ENCODE measurements at places on chromosomes 13 and 19. TPM values are rescaled to one million over a fixed set of nuclear protein-coding genes. Genes with fewer than 3 reads are reported as not detected.

Gene CYP2A6
- not detected for total RNA-seq

Gene COL4A2
- 126 TPM for total RNA-seq

Gene FBXO17
- total RNA-seq: 1.7 TPM

Gene ACP7
- total RNA-seq: not detected

Gene CGB2
- total RNA-seq: not detected

Gene LSR
- 6.1 TPM for total RNA-seq

Gene SYNGR4
- not detected for total RNA-seq

GRCh38 chr13:114024603-114025404 lies 50.9 kb upstream of the C13orf46 start:
- peak; percentile 26 for DNase-seq

DNA sequence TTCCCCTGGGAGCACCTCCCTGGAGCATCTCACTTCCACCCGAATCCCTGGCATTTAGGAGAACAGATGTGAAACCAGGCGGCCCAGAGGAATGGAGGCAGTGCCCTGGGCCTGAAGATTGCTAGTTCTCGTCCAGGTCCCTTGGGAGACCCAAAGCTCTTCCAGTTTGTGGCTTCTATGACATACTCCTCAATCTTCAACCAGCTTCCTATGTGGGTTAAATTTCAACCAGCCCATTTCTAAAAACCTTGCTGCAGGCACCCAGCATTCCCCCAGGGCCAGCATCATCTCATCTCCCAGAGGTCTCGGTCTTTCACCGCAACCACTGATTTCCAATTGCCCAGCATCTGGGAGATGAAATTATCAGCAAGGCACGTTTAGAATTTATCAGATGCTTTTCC lies 46.0 kb upstream of the STK24 start:
- DNase-seq: no peak

GRCh38 chr13:93927431-93927830 lies 552.1 kb downstream of the DCT start:
- DNase-seq: no peak

DNA sequence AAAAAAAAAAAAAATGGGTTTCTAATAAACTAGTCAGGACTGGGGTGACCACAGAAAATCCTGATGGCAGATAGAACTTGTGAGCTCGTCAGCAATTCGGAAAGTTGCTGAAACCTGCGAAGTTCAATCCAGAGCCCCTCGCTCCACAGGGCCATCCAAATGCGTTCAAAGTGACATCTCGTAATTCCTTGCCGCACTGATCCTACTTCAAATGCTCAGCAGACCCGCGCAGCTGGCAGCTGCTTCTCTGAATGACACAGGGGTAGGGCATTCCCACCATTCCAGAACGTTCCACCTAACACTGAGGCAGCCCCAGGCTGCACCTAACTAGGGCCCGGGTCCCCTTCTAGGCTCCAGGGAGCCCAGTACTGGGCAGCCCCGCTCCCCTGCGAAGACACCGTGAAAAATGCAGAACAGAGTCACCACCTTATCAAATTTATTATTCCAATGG lies 4.8 kb upstream of the DAPK3 start:
- no peak for DNase-seq

DNA sequence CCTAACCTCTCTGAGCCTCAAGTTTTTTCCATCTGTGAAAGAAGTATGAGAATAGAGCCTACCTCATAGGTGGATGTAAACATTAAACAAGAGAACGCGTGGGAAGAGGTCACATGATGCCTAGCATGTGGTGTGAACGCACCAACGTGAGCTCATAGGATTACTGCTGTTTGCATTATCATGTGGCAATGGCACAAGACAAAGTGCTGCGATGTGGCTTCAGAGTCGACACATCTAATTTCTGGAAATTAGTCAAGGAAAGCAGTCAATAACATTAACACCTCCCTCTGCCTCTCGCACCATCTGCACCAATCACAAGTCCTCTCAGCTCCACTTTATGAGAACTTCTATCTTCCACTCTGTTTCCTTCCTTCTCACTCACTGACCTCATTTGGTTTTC lies 489.7 kb downstream of the COG6 start:
- DNase-seq: no peak

- no peak for DNase-seq
Observed at GRCh38 chr19:43966079-43966694, 15.2 kb downstream of the ZNF221 start.

DNA sequence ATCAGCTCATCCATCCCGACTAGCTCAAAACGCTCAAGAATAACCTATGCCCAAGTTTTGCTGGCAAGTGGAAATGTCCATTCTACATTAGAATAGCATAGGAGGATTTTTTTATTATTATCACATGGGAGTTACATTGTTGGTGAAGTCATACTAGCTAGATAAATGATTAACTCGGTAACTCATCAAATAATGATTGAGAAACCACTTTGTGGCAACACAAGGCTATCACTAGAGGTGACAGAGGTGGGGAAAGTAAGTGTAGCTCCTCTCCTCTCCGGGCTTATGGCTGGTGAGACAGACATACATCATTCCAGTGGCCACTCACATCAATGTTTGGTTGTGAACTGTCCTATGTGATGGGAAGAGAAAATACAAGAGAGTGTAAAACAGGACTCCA lies 161.6 kb downstream of the ZIC5 start:
- no peak for DNase-seq

- DNase-seq: no peak
Observed at GRCh38 chr13:32267836-32268439, 47.2 kb downstream of the ZAR1L start.

DNA sequence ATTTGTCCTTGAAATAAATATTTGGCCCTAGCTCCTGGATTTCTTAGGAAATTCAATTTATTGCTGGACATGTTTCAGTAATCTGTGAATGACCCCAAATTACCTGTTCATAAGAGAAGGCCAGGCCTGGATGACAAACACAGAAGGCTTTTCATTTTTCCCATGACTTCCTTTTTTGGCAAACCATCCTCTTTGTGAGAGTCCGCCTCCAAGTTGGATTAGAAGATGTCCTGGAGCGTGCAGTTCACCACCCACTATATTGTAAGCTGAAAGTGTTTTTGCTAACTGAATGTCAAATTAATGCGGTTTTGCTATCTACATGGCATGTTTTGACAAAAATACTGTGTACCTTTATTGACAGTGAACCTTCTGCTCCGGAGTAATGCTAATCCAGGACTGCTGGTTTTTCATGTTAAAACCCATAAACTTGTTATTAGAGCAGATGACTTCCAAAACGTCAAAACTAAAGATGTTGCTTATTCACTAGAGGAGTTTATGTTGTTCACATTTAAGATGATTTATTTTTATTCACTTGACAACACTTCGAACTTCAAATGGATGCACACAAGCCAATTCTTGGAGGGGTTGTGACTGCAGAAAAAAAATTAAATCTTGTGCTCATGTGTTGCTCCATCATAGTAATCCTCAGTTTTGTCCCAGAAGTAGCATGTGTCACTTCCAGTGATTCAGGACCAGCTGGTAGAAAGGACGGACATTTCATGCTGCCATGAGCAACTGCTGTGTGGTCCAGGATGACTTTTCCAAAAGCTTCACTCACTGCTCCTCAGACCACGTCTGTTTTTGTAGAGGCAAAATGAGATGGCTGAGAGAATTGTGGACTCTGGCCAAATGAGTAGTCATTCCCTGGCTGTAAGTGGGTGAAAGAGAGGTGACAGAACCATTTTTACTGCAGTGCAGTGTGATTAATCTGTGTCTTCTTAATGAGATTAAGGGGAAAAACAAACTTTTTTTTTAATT lies 71.0 kb downstream of the ITGBL1 start:
- no peak for DNase-seq

- DNase-seq: no peak
Observed at GRCh38 chr19:6767081-6767356, 216 bp downstream of the SH2D3A start.
